ENCODE measurements at places on chromosomes 3 and 15.

DNA sequence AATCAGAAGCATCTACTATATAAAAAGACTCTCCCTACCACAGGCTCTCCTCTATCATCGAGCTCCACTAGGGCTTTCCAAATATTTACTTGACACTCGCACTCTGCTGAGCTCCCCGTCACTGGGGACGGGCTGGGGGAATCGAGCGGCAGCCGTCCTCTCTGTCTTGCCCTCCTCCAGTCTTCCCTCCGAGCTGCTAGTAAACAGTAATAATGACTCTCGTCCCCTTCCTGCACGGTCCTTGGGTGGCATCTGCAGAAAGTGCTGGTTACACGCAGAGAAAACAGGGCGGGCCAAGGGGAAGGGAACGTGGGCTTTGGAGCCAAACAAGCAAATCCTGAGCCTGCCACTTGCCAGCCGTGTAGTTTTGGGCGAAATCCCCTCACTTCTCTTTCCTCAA, 96.6 kb downstream of the LRIG1 start:
- DNase-seq = no peak

DNA sequence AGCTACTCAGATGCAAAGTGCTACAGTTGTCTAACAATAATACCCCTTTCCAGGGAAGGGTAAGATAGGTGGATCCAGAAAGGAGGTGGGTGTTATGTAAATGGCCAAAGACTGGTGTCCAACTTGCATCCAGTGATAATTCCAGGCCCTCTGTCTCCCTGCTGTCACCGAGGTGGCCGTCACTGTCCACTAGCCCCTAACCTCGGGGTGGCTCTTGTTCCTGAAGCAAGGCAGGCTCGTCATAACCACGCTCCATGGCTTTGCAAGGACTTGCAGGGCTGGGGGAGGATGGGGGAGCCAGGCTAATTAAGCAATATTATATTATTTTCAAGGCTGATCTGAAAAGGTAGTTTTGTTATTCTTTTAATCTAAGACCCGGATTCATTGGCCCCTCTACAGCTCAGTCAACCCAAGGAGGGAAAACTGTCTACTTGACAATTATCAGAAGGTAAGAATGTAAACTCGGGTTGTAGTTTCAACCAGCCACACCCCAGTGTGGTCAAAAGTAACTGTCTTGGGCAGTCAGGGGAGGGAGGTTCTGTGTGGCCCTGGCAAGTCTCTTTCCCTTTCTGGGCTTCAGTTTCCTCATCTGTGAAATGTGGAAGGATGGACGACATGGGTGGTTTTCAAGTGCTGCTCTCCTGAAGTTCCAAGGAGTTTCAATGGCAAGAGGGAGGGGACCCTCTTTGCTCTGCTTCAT, 220.1 kb upstream of the BHLHE40 start:
- DNase-seq = no peak

DNA sequence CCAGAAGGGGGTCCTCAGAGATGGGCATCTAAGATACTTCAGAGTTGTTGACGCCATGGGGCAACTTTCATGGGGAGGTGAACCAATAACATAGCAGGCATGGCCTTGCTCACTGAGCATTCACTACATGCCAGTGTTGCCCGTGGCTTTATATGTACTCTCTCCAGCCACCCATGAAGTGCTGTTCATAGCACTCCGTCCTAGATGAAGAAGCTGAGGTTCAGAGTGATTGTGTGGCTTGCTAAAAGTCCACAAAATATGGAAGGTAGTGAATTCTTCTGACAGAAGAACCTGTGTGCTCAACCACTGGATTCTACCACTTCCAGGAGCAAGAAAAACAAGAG, 9.8 kb upstream of the SEMA4B start:
- no peak for DNase-seq

GRCh38 chr3:64224826-64225610, at the start of gene PRICKLE2:
TSS of gene PRICKLE2 (minus strand) at chr3:64225466. CDS start at chr3:64198927, 26,539 bp downstream.
- DNase-seq = no peak

GRCh38 chr15:87843312-87843711, 413.2 kb downstream of the NTRK3 start:
- no peak for DNase-seq

- DNase-seq = no peak
Observed at GRCh38 chr3:58049143-58049785, 41.0 kb downstream of the FLNB start.

DNA sequence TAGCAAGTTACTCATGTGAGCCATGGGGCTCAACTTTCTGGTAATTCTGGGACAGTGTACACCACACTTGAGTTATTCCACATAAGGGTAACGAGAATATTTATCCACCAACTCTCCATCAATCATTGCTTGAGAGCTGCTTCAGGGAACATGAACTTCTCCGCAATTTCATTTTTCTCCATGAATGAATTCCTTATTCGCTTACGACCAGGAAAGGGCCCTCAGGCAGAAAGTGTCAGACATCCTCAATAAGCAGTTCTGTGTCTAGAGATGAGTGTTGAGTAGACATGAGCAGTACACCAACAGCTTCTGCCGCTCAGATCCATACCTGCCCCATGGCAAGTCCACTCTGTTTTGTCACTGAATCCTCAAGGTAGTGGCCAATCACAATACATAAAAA, 24.8 kb upstream of the IQCF2 start:
- DNase-seq = no peak

GRCh38 chr3:11944052-11944673, 60.0 kb upstream of the SYN2 start:
- DNase-seq = no peak

GRCh38 chr15:40075298-40076044, 33.2 kb downstream of the BMF start:
- no peak for DNase-seq

GRCh38 chr15:39056357-39056756, 491.7 kb upstream of the RASGRP1 start:
- no peak for DNase-seq

GRCh38 chr3:67641451-67641850, 13.0 kb downstream of the SUCLG2 start:
- DNase-seq = no peak

DNA sequence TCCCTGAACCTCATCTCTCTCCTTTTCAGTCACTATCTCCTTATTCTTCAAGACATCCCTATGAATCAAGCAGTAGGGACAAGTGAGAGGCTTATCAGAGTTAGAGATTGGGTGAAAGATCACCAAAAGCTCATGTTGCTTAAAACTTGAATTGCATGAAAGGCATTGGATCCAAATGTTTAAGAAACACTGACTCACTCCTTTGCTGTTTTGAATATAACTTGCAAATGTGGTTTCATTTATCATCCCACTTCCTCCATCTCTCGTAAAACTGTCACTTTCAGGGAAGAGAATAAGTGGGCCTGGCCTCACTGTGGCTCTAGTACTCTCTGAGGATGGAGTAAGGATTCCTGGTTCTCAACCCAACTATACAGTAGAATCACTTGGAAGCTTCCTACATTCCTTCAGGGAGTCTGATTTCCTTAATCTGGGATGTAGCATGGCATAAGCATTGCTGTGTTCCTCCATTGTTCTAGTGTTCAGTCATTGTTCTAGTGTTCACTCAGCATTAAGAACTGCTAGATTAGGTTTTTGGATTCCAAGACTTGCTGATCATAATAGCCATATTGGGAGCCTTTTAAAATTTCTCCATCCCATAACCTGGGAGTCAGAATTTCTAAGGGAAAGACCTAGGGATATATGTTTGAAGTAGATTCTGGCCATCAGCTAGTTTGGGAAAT, 171.8 kb downstream of the TMEM108 start:
- DNase-seq = no peak

GRCh38 chr3:71478568-71478967, 105.0 kb downstream of the FOXP1 start:
- no peak for DNase-seq

GRCh38 chr3:169772305-169772896, 795 bp upstream of the MYNN start:
- DNase-seq = no peak

GRCh38 chr3:143278721-143279120, 159.2 kb downstream of the CHST2 start:
- no peak for DNase-seq

- DNase-seq = no peak
Observed at GRCh38 chr3:173938616-173939015, 541.1 kb downstream of the NLGN1 start.

DNA sequence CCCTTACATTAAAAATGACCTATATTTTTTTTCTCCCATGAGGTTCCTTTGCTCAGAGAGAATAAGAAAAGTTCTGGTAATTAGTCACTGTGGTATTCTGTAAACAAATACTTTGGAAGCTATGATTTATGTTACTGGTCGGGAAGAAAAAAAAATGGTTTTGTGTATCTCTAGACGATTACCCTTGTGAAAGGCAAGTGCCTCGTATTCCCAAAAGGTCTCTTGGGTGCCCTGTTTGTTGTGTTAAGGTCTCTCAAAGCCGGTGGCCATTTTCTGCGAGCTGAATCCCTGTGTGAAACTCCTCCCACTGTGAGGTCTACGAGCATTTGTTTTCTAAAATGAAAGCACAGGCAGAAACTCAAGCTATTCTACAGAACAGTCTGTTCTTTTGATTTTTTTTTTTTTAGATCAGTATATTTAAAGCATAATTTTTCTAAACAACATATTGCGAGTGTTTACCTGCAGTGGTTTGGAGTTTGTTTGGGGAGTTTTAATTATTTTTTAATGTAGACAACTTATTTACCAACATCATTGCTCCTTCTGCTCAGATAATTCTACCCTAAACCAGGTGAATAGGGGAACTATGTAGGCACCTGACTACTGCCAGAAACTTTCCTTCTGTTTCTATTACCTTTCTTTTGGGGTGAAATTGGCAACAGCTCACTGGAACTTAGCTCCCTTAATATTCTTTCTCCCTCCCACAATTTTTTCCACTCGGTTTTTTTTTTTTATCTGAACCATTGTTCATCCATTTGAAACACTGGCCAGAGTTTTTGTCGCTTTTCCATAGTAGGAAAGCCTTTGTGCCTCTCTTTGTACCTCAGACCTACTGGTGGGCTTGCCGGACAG, 44.0 kb downstream of the ZBTB38 start:
- DNase-seq = no peak

DNA sequence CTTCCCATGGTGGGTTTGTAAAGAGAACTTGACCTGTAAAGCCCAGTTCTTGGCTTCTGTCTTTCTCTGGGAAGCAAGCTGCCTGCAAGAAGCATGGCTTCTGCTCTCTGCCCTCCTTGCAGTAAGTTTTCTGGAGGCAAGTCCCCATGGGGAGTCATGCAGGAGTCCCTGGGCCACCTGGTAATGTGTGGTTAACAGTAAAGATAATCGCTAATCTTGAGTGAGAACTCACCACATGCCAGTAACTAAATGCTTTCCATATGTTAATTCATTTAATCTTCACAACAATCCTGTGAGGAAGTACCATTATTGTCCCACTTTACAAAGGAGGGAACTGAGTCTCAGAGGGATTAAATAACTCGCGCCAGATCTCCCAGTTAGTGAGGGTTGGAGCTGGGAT, 4.2 kb downstream of the CAPN3 start:
- no peak for DNase-seq

- DNase-seq = no peak
Observed at GRCh38 chr3:105228696-105229095, 138.0 kb upstream of the ALCAM start.

DNA sequence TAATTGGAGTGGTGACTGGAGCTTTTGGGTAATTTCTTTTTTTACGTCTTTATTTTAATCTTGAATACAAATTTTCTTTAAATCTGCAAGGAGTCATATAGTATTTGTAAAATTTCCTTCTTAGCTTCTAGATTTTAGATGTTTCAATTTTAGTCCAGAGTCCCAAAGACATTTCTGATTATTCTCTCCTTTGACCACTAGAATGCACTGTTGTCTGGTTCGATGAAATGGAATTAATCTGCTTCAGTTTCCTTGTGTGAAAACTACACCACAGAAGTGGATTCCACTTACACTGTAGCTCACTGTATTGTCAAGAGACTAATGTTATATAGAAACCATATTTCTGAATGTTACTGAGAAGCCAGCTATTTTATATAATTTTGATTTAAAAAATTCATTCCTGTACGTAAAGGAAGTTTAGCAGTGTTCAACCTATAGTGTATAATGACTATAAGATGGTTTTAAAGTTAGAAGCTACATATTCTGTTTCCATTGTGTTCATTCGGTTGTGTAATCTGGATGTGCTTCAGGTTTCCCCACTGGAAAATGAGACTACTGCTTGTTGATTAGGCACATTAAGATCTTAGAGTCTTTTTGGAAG, 6.1 kb downstream of the GRAMD1C start:
- DNase-seq = no peak

DNA sequence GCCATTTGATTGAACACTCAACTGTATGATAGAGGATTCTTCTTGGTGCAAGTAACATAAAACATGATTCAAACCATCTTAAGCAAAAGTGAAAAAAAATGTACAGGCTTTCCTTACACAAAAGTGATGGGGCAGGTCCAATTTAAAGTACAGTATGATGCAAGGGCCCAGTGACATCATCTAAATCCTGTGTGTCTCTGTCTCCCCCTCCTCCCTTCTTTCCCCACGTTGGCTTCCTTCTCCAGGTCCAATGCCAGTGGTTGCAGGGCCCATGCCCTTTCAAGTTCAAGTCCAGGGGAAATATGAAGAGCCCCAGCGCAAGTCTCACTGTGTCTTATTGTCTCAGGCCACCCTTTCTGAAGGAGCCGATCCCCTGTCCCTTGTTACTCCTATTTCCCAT, 332.3 kb downstream of the SHQ1 start:
- no peak for DNase-seq

DNA sequence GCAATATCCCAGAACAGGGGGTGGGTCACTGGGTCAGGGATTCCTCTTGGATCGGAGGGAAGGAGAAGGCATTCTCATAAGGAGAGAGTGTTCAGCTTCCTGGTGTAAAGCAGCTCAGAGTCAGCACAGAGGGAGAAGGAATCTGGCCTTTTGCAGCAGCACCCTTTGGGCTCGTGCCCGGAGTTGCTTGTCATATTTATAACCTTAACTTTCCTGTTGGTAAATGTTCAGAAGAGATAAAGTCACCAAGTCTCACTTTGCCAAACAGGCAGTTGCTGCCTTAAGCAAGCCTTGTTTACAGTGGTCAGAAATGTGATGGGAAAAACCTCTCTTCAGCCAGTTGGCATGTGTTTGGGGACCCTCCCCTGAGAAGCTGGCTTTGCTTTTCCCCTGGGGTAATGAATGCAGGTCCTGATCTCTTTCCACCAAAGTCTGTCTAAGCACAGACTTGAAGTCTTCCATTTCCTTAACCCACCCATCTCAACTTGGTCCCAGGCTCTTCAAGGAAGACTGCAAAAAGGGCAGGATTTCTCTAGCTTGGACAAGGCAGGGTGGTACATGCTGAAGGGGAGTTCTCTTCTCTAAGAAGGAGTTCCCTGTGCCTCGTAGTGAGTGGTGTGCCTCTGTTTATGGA, 206.9 kb upstream of the BHLHE40 start:
- no peak for DNase-seq

- no peak for DNase-seq
Observed at GRCh38 chr15:87874896-87875711, 381.4 kb downstream of the NTRK3 start.

- no peak for DNase-seq
Observed at GRCh38 chr3:125300416-125300815, 74.7 kb downstream of the ZNF148 start.

Measured in D721Med (cell line).